SHP77 (cell line): ENCODE measurements at places on chromosomes 11 and 22.

- no peak for DNase-seq
Observed at GRCh38 chr11:103436131-103436770, 327.0 kb downstream of the DYNC2H1 start.

- DNase-seq, result peak; percentile 13
Observed at GRCh38 chr11:131943295-131943694, 572.9 kb downstream of the NTM start.

DNA sequence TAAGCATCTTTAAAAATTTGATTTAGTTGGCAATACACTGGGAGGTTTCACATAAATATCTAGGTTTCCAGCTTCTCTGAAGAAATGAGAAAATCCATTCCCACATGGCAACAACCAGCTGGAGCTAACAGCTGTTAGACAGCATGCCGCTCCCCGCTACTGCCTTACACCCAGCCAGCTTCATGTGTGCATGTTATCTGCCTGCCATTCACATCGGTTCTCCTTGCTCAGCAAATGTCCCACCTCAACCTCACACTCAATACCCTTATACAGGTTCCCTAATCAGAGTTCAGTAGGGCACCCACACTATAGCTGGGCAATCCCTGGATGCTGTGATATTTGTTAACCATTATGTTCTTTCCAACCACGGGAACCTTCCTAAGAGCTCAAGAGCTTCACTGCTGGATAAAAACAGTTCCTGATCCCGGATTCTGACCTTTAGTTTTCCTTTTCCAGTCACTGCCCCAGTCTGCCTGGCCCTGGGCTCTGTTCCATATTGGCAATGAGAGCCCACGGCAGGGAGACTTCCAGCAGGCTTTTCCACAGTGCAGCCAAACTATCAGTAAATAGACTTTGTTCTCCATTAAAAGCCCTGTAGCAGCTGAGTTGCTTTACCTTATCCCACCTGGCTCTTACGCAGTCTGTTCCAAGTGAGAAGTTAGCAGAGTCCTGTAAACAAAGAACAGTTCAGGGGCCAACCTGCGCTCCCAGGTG, 8.6 kb downstream of the RPUSD4 start:
- no peak for DNase-seq

DNA sequence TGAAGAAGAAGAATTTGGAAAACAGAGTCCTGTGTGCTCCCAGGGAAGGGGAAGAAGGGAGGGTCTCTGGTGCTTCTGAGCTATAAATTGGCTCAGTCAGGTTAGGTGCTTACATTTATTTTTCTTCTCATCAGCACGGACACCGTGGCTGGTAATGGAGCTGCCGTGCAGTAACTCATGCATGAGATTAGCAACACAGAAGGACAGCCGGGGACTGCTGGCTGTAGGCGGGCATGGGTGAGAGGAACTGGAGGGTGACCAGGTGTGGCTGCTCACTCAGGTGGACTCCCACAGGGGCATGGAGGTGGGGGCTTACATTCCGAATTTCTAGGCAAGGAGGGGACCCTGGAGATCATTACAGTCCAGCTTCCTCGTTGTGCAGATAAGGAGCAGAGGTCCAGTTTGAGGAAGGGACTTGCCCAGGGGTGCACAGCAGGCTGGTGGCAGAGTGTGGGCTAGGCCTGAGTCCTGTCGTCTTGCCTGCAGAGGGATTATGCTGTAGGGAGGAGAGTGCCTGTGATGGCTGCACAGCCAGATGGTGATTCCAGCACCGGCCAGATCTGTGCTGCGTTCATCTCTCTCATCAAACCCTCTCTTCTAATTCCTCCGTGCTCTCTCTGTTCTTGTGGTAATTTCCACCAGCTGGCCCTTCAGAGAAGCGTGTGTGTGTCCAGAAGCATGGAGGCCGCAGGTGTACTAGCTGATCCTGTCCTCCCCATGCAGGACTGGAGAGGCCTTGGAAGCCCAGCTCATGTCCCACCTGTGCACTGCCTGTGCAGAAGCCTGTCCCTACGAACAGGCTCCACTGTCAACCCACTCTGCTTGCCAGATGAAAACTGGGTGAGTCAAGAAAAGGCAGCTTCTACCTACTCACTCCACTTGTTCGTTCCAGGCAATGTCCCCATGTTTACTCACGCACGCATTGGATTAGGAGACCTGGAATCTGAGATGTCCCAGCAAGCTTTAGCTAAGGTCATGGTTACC, 78.9 kb downstream of the NTM start:
- DNase-seq, result no peak

GRCh38 chr22:48943567-48944432, 883.9 kb downstream of the BRD1 start:
- DNase-seq, result peak; percentile 74

DNA sequence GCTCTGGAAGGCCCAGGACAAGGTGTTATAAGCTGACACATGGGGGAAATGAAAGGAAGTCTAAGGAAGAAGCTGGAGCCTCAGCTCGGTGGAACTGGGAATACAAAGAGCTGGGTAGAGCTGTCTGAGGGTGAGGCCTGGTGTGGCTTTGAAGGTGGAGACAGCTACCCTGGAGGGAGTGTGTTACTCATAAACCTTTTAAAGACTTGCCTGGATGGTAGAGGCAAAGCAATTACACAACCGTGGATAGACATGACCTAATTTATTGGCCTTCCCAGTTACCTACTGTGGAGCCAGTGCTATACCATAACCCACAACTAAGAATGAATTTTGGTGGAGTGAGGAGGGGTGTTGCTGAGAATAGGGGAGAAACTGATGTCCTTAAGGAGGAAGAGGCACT, 22.6 kb downstream of the EXPH5 start:
- no peak for DNase-seq

DNA sequence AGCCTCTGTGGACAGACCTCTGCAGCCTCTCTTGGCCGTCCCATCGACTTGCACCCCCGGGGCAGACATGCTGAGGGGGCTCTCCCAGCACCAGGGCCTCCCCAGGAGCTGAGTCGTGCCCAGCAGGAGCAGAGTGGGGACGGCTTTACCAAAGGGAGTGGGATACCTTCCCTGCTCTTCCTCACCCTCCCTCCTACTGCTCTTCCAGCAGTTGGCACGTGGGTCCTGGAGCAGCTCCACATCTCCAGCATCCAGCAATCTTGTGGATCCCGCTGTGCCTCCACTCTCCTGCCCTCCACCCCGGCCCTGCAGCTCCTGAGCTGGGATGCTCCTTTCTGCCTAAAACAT, 854.0 kb downstream of the BRD1 start:
- no peak for DNase-seq

DNA sequence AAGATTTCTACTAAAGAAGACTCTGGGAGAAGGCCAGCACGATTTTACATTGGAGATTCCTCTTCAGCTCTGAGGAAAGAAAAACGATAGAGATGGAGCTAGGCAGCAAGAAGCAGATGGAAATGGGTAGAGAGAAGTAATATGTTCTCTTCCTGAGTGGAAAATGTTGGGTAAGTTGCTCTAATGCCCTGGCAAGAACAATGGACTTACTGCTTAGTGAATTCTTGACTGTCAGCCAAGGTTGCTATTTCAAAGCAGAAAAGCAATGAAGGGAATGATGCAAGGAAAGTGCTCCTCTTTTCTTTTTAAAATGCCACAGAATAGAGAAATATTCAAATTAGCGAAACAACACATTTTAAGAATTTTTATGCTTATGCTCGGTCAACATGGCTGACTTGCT, 38.4 kb upstream of the CWF19L2 start:
- no peak for DNase-seq

DNA sequence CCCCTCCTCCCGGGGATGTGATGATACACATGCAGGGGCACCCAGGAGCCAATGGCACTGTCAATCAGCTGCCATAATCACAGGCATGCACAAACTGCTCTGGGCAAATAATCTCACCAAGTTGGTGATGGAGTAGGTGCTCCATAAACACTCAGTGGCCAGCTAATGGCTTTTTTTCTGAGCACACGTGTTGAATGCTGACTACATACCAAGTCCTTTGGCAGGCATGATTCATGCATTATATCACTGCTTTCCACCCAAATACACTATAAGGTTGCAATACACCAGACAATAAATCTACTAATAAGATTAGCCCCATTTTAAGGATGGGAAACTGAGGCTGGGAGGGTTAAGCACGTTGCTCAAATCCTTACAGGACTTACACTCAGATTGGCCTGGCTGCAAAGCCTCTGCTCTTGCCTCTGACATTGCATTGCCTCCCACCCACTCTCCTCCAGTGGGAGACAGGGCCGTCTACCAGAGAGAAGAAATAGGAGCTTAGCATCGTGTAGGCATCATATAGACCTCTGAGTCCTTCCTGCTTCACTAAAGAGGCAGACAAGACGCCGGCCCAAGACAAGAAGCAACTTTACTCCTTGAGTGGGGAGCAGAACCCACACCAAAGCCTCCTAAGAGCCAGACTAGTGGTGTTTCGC, 32.7 kb upstream of the ACCSL start:
- DNase-seq, result no peak

DNA sequence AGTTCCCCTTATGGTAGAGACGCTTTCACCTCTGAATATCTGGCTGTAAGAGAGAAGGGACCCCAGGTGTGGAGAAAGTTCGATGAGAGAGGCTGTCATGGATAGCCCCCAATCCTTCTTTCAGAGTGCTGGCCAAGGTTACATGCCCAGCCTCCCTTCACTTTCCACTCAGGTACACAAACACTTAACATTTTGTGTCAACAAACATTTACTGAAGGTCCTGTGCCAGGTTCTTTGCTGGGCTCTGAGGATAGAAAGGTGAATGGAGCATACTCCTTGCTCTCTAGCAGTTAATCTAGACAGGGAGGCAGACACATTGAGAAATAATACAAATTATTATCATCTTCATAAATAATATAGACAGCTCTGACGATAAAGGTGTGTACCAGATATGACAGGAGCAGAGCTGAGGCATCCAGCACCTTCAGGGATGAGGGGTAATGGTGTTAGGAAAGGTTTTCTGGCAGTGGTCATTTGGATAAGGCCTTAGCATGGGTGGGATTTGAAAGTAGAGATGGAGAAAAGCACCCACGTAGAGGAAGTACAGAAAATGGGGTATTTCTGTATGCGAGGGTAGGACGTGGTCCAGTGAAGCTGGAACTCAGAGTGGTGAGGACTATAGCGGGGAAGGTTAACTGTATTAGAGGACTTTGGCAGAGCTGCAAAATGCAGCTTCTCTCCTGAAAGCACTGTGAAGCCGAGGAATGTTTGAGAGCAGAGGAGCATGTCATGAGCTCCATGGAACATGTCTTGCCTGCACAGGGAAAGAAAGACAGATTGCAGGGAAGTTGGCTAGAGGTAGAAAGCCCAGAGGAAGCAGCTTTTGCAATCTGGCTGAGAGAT, 19.6 kb downstream of the PPFIBP2 start:
- no peak for DNase-seq
